AG04450 (cell line): ENCODE measurements at places on chromosomes 6 and 20.

GRCh38 chr6:7391151-7391550, 1.5 kb downstream of the RIOK1 start:
- DNase-seq = no peak

- DNase-seq = no peak
Observed at GRCh38 chr20:62482146-62482809, 6.5 kb upstream of the GATA5 start.

DNA sequence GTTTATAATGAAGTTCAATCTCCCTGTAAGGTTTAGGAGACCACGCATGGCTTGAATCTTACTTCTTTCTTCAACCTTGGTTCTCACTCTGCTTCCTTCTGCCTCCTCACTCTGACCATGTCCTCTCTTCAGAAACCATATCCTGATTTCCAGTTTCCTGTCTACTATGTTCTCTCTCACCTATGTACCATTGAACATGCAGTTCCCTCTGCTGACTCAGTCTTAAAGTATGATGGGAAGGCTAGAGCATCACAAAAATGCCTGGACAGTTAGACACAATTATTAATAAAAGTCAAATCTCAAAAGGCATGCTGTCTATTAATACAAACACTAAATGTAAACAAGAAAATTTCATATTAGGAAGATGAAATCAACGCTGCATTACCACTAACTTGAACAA, 151.6 kb downstream of the PRKN start:
- DNase-seq = no peak

GRCh38 chr6:2863901-2864300, 22.2 kb upstream of the SERPINB1 start:
- no peak for DNase-seq

- DNase-seq = no peak
Observed at GRCh38 chr20:9485614-9486340, 28.6 kb upstream of the LAMP5 start.

DNA sequence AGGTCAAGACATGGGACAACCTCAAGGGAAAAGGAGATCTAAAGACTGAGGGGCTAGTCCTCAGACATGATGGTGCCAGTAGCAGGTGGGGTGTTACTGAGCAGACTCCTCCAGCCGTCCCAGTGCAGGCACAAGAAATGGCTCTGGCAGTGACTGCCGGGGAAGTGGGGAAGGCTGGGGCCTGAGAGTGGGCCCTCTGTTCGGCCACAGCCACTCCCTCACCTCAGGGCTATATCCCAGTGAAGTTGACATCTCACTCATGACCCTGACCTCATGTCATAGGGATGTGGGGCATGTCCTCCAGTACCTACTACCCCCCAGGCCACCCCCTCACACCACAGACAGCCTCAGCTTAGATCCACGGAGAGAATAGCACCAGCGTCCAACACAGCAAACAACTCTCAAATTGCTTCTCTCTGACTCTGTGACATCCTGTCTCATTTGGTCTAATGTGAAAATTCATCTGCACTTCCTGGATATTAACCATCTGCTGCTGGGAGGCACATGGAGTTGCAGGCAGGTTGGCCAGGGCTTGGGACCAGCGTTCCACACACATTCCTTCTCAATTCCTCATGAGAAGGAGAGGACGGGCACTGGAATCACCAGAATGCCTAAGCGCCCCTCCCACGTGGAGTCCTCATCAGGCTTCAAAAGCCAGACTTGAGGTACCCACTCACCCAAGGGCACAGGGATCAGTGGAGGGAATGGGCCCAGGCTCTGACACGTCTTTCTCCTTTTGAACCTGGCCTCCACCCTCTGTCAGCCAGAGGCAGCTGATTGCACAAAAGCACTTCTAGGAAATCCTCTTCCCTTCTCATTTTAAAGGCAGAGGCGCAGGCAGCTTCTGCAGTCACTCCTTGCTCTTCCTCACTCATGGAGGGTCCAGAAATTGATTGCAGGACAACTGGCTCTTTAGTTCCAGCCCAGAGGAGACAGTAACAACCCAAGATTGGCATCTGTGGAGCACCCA, 163.6 kb upstream of the CST7 start:
- no peak for DNase-seq

DNA sequence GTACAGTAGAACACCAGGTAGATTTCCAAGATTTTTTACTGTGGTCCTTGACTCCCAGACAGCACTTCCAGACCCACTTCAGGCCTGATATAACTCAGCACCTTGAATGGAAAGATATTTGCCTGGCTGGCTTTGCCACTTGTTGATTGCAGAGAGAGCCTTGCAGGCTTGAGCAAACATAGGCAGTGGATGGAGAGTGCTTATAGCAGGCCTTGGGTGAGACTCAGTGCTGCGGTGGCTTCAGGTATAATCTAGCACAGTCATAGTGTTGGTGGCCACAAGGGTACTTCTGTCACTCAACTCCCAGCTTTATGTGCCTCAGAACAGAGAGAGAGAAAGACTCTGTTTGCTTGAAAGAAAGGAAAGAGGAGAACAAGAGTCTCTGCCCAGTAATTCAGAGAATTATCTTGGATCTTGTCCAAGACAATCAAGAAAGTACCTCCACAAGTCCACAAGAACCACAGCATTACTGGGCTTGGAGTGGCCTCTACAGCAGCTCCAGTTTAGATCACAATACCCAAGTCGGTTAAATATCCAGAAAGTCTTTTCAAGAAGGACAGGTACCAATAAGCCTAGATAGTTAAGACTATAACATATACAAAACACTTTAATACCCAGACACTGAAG, 70.5 kb upstream of the FKBP1C start:
- DNase-seq = no peak
